Body of pancreas (tissue), 4 donors: ENCODE measurements at places on chromosomes 11 and 22.
A peak's percentile ranks its signal among the peaks of the same experiment; 100 is the strongest.

DNA sequence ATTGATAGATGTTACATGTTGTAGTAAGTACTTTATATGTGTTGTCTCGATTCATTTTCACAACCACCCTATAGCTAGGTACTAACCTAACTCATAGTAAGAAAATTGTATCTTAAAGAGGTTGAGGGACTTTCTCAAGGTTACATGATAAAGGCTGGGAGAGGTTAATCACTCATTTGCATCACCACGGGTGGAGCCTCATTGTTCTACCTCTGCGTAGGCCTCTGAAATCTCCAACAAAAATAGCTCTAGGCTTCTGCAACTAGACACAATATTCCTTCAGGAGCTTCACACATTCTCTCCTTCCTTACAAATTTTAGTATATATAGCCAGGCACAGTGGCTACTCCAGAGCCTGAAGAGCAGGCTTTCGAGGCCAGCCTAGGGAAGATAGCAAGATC lies 408.9 kb upstream of the ANO5 start:
- no peak for DNase-seq

DNA sequence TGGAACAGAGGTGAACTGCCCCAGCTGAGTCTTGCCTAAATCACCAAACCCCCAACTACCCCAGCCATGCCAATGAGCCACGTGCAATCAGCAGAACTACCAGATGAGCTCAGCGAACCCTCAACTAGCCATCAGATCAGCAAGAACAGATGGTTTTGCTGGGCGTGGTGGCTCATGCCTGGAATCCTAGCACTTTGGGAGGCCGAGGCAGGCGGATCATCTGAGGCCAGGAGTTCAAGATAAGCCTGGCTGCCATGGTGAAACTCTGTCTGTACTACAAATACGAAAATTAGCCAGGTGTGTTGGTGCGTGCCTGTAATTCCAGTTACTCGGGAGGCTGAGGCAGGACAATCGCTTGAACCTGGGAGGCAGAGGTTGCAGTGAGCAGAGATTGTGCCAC lies 374.3 kb downstream of the NXPE2 start:
- no peak for DNase-seq

GRCh38 chr22:34592123-34592740 lies 473.7 kb upstream of the ISX start:
- no peak for DNase-seq

- DNase-seq: peak; percentile 24
Observed at GRCh38 chr11:63838150-63838677, 696 bp upstream of the MARK2 start.

DNA sequence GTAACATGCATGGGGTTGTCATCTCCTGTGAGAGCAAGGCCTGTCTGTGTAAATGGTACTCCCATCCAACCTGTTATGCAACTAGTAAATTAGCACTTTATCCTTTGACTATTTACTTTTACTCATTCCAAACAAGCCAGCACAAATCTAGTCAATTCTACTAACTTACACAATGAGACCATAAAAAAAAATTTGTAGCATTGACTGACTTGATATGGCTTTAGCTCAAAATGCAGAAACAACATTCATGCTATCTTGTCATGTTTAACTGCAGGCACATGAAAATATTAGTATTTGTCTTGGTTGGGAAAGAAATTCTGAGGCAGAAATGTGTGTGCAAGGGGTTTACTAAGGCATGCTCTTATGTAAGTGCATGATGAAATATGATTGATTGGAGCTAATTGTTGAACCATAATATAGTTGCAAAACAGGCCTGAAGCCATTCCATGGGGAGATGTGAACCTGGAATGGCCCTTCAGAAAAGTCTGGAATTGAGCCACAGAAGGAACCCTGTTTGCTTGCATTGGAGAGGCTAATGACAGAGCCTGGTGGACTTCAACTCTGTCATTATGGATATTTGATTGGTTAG lies 2.5 kb downstream of the SLC22A25 start:
- DNase-seq: no peak

DNA sequence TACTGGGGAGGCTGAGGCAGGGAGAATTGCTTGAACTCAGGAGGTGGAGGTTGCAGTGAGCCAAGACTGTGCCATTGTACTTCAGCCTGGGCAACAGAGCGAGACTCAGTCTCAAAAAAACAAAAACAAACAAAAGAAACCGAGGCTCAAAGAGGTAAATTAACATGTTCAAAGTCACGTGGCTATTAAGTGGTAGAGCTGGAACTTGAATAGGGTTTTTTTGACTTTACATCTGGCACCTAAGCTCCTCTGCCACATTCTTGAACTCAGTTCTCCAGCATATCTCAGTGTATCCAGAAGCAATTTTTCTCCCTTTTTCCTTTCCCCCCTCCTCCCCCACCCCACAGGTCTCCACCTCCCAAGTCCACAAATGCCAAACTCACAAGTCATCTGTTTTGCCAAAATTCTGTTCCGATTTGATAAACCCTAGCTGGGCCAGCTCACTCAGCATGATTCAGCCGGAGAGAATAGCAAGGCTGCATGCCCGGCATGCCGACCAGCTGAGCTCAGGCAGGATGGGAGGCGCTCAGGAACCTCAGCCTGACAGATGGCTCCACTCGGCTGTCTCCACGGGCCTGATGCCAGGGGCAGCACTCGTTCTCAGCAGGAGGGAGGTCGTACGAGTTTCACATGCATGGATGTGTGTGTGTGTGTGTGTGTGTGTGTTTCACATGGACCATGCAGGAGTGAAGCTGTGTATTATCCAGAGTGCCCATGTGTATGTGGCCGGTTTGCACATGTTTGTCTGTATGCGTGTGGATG lies 63.2 kb upstream of the RRAS2 start:
- DNase-seq: peak; percentile 78

DNA sequence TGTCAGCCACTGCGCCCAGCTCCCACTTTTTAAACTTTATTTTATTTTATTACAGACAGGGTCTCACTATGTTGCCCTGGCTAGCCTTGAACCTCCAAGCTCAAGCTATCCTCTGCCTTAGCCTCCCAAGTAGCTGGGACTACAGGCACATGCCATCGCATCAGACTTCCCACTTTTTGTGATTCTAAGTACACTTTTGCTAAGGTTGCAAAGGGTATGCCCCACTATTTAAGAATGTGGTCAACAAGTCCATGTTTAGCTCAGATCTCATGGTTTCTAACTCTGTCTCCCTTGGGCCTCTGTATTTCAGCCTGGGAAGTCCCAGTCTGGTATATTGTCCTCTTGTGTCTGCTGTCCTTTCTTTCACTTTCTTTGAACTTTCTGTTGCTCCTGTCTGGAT lies 35.3 kb downstream of the EXPH5 start:
- DNase-seq: no peak

DNA sequence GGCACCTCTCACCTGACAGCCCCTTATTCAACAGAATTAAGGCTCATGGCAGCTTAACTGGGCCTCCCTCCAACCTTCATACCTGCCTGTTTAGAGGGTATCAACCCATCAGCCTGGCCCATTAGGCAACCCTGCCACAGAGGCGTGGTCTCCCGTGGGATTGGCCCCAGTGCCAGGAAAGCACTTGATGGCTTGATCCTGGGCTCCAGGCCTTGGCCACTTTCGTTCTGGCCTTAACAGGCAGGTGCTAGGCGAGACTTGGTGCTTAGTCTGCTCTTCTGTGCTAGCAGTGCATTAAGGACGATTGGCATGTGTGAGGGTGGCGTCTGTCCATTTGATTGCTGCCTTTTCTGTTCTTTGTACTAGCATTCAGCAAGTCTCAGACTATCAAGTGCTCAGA lies 75.2 kb downstream of the CABIN1 start:
- no peak for DNase-seq

DNA sequence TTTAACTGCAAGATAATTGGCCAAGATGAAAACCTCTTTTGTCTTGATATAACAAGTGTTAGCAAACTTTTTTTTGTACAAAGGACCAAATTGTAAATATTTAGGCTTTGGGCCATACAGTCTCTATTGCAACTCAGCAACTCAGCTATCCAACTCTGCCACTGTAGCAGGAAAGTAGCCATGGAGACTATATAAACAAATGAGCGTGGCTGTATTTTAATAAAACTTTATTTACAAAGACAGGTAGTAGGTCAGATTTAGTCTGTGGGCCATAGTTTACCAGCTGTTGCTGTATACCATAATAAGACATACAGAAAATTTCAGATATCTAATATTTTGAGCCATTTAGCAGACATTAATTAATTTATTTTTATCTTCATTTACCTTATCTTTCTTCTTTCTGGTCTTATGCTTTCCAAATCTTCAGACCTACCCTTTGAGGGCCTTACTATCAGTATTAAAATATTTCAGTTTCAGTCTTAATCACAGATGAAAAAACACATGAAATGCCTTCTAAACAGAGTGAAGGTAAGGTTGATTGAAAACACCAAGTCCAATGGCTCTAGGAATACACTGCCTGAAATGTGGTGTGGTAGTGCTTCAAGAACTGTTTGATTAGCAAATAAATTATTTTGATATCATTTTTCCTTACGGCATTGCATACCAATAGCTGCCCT lies 256.9 kb upstream of the CTSC start:
- no peak for DNase-seq

DNA sequence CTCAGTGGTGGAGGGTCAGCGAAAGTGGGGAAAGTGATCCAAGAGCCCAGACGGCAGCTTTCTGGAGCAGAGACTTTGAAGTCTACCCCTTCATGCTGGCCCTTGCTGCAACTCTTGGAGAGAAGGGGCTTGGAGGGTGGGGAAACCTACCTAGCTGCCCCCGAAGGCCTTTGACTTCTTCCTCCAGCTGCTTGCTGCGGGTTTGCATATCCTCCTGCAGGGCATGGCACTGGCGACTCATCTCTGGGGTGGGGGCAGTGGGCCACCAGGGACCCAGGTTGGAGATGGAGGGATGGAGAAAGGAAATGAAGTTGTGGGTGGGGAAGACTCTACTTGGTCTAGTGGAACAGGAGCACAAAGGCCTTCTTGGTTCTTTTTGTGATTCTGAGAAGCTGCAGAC lies 7.7 kb downstream of the NHERF4 start:
- no peak for DNase-seq

GRCh38 chr11:76185511-76185910 lies 20.8 kb downstream of the WNT11 start:
- no peak for DNase-seq

GRCh38 chr22:37491106-37491505 lies 4.9 kb upstream of the MFNG start:
- no peak for DNase-seq

DNA sequence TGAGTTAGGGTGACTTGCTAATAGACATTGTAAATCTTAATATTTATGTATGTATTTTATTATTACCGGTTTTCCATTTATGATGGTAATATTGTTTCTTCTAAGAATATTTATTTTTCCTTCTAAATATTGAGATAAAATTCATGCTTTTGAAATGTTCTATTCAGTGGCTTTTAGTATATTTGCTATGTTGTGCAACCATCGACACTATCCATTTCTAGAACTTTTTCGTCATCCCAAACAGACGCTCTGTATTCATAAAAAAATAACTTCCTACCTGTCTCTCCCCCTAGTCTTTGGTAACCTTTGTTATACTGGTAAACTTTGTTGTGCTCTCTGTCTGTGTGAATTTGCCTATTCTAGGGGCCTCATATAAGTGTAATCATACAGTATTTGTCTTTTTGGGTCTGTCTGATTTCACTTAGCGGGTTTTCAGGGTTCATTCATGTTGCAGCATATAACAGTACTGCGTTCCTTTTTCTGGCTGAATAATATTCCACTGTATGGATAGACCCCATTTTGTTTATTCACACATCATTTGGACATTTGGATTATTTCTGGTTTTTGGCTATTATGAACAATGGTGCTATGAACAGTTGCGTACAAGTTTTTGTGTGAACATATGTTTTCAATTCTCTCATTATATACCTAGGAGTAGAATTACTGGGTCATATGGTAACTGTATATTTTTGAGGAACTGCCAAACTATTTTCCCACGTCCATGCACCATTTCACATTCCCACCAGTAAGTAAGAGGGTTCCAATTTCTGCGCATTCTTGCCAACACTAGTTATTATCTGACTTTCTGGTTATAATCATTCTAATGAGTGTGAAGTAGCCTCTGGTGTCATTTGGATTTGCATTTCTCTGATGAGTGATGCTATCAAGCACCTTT lies 15.9 kb downstream of the NEAT1 start:
- no peak for DNase-seq

GRCh38 chr22:23527971-23528740 lies 51.9 kb downstream of the IGLL1 start:
- no peak for DNase-seq

DNA sequence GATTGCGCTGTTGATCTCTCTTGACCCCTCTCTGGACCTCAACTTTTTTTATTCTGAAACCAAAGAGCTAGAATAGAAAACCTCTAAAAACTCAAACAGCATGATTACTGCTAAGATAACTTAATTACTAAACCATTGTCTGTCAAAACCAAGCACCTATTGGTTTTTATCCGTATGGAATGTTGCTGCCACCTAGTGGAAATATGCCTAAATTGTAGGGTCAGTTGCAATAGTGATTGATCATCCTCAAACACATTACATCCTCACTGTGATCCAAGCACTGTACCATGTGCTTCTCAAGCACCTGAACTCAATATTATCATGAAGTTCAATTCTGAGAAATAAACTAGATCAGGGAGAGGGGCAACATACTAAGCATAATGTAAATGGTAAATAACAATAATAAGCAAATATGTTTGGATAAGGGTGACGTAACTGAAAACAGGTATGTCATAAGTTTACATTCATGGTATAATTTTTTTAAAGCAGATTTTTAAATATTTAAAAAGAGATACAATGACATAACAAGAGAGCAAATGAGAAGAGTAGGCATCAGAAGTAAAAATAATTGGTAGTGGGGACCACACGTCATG lies 3.8 kb upstream of the OR5A2 start:
- peak; percentile 41 for DNase-seq

DNA sequence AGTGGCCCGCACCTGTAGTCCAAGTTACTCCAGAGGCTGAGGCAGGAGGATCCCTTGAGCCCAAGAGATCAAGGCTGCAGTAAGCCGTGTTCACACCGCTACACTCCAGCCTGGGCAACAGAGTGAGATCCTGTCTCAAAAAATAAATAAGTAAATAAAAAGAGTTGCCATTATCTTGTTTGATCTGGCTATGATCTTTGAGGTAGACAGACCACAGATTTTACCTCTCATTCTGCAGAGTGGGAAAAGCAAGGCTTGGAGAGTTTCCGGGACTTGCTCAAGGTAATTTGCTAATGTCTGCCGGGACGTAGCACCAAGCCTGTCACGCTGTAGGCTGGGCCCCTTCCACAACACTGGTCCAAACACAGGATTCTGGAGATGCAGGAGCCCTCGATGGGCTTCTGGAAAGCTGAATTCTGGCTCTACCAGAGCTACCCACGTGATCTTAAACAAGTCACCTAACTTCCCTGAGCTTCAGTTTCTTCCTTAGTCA lies 6.8 kb downstream of the GRAP2 start:
- DNase-seq: no peak

DNA sequence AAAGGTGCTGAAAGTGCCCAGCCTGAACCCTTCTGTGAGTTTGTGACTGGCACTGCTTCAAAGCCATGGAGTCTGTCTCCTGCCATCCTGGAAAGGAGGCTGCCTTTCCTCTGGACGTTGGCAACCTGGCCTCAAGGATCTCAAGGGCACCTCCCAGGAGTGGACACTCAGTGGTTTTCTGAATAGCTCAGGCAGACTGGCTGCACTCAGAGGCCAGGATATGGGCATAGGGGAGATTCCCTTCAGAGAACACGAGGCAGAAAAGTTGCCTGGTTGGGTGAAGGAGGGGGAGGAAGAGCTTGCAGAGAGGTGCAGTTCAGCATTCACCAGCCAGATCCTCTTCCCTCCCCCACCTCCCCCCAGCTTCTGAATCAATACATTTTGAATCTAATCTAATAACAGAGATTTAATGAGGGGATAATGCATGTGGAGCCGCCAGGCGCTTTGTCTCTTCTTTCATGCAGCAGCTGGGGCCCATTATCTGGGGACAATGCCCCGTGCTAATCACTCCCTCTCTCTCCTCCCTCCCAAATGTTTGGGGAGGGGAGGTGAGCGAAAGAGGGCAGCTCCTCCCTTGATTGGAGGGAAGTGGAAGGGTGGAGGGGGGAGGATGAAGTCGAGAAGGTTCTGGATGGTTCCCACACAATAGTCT lies 17.7 kb downstream of the HTR3A start:
- no peak for DNase-seq
